Lung (tissue), 17 donors: ENCODE measurements at places on chromosomes 11 and 22. TPM values are rescaled to one million over a fixed set of nuclear protein-coding genes. Genes with fewer than 3 reads are reported as not detected.
A peak's percentile ranks its signal among the peaks of the same experiment; 100 is the strongest.

GRIA4 gene
- total RNA-seq, result 0.77 TPM

DNA sequence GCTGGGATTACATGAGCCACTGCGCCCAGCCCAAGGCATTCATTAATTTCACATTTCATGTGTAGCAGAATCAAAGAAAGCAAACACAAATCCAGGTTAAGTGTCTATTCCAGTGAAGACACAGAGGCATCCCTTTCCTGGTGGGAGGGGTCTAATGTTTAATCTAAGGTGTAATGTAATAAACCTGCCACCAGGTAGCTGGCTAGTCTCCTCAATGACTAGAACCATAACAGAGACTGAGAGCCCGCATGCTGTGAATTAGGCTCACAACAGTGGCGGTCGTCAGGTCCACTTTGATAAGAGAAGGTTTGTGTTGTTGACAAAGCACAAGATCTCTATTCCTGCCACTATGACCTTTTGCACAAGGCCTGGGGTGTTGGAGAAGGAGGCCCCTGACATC is 64.2 kb upstream of the ADA2 start:
- peaks cover 6% of the 10 kb centered on the region for H3K27me3 ChIP-seq
- H3K27ac ChIP-seq, result no peak overlapping the region
- H3K4me3 ChIP-seq, result no peak overlapping the region
- no peak for DNase-seq

- H3K36me3 ChIP-seq, result no peaks in the 10 kb centered on the region
- no peak overlapping the region for H3K4me3 ChIP-seq
- no peaks in the 10 kb centered on the region for H3K27me3 ChIP-seq
- no peak overlapping the region for H3K27ac ChIP-seq
- DNase-seq, result no peak
- no peaks in the 10 kb centered on the region for H3K4me1 ChIP-seq
Observed at GRCh38 chr11:104104664-104105063, 59.3 kb downstream of the PDGFD start.

HEPHL1 gene
- total RNA-seq, result not detected

GRCh38 chr11:72856065-72856464 is 41.9 kb downstream of the ATG16L2 start:
- H3K27ac ChIP-seq, result peak overlapping the region; percentile 69
- no peak for DNase-seq
- H3K27me3 ChIP-seq, result no peaks in the 10 kb centered on the region
- peaks cover 14% of the 10 kb centered on the region for H3K4me1 ChIP-seq

DNA sequence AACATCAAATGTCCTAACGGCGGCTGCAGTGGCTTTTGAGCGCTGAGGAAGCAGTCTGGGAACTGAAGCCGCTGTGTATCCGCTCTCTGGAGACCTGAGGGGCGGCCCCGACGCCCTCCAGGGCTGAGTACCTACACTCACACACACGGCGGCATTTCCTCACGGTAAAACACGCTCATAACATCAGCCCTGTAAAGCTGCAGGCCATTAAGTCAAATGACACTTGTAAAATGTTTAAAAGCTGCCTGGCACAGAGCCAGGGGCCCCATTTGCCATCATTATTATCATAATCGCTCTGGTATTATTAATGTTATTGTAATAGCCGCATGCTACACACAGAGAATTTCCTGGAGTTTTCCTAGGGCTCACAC is 5.1 kb downstream of the CARS1 start:
- no peak for DNase-seq
- no peaks in the 10 kb centered on the region for H3K27me3 ChIP-seq
- H3K36me3 ChIP-seq, result no peaks in the 10 kb centered on the region
- no peak overlapping the region for H3K27ac ChIP-seq
- no peak overlapping the region for H3K4me3 ChIP-seq

- H3K27ac ChIP-seq, result no peak overlapping the region
- DNase-seq, result peak; percentile 58
- H3K4me1 ChIP-seq, result no peaks in the 10 kb centered on the region
- no peaks in the 10 kb centered on the region for H3K27me3 ChIP-seq
- H3K4me3 ChIP-seq, result no peak overlapping the region
- H3K36me3 ChIP-seq, result peaks cover 3% of the 10 kb centered on the region
Observed at GRCh38 chr22:40332319-40332781, 13.9 kb upstream of the ADSL start.

DNA sequence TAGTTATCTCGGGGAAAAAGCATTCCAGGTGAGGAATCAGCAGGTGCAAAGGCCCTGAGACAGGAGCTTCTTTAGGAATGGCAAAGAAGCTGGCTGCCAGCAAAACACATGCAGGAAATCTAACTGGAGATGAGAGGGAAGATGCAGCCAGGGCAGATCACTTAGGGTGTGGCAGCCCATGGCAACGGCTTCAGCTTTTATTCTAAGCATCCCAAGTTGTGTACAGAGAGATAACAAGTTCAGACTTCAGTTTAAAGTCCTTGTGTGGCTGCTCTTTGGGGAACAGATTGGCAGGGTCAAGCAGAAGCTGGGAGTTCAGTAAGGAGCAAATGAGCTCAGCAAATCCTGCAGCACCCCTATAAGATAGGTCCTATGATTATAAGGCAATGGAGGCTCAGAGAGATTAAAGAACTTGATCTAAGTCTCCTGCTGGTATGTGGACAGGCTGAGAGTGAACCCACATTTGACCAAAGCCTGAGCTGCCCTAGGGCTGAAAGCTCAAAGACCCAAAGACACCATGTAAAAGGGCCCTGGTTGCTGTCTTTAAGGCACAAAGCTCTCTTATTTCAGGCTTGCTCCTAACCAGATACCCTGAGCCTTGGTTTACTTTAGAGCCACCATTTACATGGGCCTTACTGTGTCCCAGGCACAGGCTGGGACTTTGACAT is 466.8 kb downstream of the SOX6 start:
- H3K27ac ChIP-seq, result no peak overlapping the region
- H3K27me3 ChIP-seq, result no peaks in the 10 kb centered on the region
- no peaks in the 10 kb centered on the region for H3K4me1 ChIP-seq
- DNase-seq, result no peak

CARD18 gene
- not detected for total RNA-seq

DNA sequence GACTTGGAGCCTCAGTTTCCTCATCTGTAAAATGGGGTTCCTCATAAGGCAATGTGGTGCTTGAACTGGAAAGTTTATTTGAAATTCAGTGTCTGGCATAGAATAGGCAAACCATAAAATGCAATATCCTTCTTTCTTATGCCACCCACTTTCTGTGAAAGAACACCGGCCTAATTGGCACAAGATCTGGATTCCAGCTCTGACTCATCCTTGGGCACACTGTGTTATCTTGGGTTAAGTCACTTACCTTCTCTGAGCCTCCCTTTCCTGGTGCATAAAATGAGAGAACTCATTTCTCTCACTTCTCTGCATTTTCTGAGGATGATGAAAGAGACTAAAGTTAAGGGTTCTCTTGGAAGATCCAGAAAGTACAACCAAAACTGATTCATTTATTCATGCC is 5.1 kb downstream of the INSC start:
- no peaks in the 10 kb centered on the region for H3K4me1 ChIP-seq
- no peaks in the 10 kb centered on the region for H3K36me3 ChIP-seq
- H3K27ac ChIP-seq, result no peak overlapping the region
- DNase-seq, result no peak
- no peak overlapping the region for H3K4me3 ChIP-seq
- no peaks in the 10 kb centered on the region for H3K27me3 ChIP-seq

DNA sequence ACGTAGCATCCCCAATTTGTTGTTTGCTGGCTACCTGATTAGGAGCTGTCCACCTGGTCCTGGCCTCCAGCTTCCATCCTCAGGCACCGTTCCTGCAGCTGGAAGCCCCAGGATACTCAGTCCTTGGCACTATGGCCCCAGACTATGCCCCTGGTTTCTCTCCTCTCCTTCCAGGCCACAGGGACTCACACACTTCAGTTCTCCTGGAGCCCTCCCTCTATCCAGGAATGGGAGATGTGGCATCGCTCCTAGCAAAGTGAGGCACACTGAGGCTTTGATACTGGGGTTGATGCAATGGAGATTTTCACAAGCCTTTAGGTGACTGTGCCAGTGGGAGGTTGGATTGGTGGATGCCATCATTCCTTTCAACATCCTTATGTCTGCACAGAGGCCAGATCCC is 142.8 kb upstream of the B3GAT1 start:
- DNase-seq, result no peak
- no peak overlapping the region for H3K27ac ChIP-seq
- no peaks in the 10 kb centered on the region for H3K27me3 ChIP-seq
- no peak overlapping the region for H3K4me3 ChIP-seq
- H3K4me1 ChIP-seq, result no peaks in the 10 kb centered on the region
- H3K36me3 ChIP-seq, result no peaks in the 10 kb centered on the region

DNA sequence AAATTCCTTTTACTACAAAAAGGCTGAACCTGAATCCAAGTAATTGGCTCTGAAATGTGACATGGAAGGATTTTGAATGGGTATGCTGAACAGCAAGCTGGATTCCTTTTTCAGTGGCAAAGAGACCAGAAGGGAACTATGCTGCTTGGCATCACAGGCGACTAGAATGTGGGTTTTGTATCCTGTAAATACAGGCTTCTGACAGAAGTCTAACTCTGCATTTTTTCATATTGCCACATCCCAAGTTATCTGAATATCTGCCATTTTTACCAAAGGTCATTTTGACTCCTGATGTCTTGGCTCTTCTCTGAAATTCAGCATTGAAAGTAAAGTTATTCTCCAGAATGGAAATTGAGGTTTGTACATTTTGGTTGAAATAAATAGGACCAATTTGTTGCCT is 145.7 kb downstream of the ARHGAP42 start:
- H3K27me3 ChIP-seq, result no peaks in the 10 kb centered on the region
- no peak for DNase-seq
- H3K4me1 ChIP-seq, result peaks cover 2% of the 10 kb centered on the region
- no peak overlapping the region for H3K4me3 ChIP-seq
- no peaks in the 10 kb centered on the region for H3K36me3 ChIP-seq

SGSM1 gene
- total RNA-seq, result 3.5 TPM

DNA sequence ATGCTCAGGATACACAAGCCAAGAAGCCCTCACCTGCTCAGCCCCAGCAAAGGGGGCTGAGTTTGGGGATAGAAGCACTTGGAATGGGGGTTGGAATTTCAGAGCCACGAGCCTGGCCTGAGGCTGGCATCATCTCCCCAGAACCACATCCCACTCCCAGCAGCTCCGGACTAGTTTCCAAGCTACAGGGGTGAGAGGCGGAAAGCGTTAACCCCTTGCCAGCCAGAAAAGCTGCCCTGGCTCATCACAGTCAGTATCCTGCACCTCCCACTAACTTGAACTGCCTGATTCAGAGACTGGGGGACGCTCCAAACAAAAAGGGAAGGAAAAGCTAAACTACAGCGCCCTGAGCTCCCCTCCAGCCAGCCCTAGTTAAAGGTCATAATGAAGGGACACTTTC is 19.0 kb upstream of the CHST1 start:
- H3K4me3 ChIP-seq, result no peak overlapping the region
- H3K27ac ChIP-seq, result no peak overlapping the region
- H3K27me3 ChIP-seq, result peaks cover 6% of the 10 kb centered on the region
- DNase-seq, result no peak
- H3K36me3 ChIP-seq, result no peaks in the 10 kb centered on the region

GCAT gene
- 11.7 TPM for total RNA-seq

SLC5A4 gene
- 1.9 TPM for total RNA-seq

PATE4 gene
- not detected for total RNA-seq

TRIM49 gene
- total RNA-seq, result not detected

DNA sequence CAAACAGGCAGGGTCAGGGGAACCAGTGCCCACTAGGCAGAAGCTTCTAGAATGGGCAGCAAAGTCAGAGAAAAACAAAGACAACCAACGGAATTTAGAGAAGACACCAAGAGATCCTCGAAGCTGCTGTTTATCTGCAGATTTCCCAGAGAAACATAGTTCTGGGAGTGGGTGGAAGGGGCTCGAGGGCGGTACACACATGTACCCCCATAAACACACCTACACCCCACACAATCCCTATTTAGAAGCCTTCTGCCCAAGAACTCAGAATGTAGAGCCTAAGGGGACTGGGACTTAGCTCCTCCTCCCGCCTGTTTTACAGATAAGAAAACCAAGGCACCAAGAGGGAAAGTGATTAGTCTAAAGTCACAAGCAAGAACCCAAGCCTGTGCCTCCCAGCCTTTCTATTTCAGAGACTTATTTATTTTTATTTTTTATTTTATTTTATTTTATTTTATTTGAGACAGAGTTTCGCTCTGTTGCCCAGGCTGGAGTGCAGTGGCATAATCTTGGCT is 6.4 kb downstream of the NPTXR start:
- H3K4me1 ChIP-seq, result no peaks in the 10 kb centered on the region
- no peak overlapping the region for H3K4me3 ChIP-seq
- no peaks in the 10 kb centered on the region for H3K36me3 ChIP-seq
- no peak for DNase-seq
- no peaks in the 10 kb centered on the region for H3K27me3 ChIP-seq

DNA sequence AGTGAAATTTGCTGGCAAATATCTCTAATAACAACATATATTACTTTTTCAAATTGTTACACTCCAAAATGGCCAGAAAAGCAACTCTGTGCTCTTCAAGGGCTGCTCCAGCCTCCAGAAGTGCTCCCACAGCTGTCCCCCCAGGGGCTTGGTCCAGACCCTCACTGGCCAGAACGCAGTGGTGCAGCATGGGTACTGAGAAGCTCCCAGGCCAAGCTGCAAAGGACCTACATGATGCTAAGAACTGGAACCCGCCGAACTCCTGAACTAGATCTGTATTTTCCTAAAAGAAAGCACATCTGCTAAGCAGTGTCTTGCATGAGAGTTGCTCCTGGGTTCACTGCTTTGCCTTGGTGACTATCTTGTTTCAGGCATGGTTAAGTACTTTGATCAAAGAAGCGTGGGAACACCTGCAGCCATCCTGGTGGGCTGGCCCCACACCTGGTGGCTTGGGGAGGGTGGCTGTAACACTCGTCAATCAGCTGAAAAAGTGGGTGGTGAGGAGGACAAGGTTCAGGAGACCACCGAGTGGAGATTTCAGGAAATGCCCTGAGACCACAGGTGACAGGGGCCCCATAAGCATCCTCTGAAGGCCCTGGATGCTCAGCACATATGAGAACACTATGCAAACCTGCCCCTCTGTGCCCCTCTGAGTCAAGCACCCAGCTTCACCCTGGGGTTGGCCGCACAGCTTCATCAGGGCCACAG is 72.7 kb upstream of the PITPNB start:
- H3K4me1 ChIP-seq, result no peaks in the 10 kb centered on the region
- no peak overlapping the region for H3K27ac ChIP-seq
- no peak for DNase-seq
- H3K27me3 ChIP-seq, result no peaks in the 10 kb centered on the region

DNA sequence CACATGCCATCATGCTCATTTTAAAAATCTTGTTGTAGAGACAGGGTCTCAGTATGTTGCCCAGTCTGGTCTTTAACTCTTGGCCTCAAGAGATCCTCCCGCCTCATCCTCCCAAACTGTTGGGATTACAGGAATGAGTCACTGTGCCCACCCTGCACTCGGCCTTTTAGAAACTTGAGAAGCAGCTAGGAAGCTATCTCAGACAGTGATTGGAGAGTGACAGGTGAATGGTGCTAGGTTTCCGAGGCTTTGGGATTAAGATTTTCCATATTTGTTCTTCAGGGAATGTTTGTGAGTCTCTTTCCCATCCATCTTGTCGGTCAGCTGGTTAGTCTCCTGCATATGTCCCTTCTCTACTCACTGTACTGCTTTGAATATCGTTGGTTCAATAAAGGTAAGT is 10.5 kb downstream of the EI24 start:
- H3K27me3 ChIP-seq, result no peaks in the 10 kb centered on the region
- H3K27ac ChIP-seq, result no peak overlapping the region
- H3K36me3 ChIP-seq, result peaks cover 56% of the 10 kb centered on the region

C11orf97 gene
- total RNA-seq, result 6.3 TPM

KCNJ1 gene
- 0.31 TPM for total RNA-seq
